Chondrocyte (in vitro differentiated cells): ENCODE measurements at places on chromosomes 11 and 22. TPM values are rescaled to one million over a fixed set of nuclear protein-coding genes. Genes with fewer than 3 reads are reported as not detected.

The ADORA2A gene
- total RNA-seq = 2.3 to 3.6 TPM (median 2.4 TPM) in 3 replicates

The GVQW3 gene
- 1.9 to 3.9 TPM (median 3.0 TPM) in 3 replicates for total RNA-seq

The MUC6 gene
- total RNA-seq = not detected in 3 replicates

The OR9G1 gene
- total RNA-seq = not detected in 3 replicates

The GTSE1 gene
- total RNA-seq = 7.2 to 8.2 TPM (median 7.3 TPM) in 3 replicates

The APOBEC3A gene
- total RNA-seq = not detected in 3 replicates

The MMP12 gene
- 0.17 to 0.18 TPM in 2 of 3 replicates, not detected in the other for total RNA-seq

The RASD2 gene
- total RNA-seq = 0.27 to 0.28 TPM in 2 of 3 replicates, not detected in the other

The PHLDB1 gene
- total RNA-seq = 164 to 271 TPM (median 179 TPM) in 3 replicates
